CD4-positive, alpha-beta T cell treated with Interleukin-15 for 1 hour (primary cell): ENCODE measurements at places on chromosomes 4 and X.

DNA sequence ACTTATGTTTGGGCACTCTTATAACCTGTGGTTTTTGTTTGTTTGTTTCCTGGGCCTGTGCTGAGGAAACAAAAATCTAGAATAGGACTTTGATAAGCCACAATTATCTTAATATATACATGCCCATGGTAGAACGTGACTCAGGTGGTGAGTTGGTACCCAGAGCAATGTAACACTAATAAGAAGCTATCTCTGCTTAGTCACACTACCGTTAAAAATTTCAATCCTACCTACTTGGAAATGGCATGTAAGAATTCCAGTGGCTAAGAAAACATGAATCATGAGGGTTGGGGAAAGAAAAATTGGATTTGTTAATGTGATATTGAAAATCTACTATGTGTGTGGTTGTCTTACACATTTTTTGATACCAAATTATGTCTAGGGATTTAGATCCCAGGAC is 30.5 kb upstream of the ADGRG2 start:
- no peak for DNase-seq

DNA sequence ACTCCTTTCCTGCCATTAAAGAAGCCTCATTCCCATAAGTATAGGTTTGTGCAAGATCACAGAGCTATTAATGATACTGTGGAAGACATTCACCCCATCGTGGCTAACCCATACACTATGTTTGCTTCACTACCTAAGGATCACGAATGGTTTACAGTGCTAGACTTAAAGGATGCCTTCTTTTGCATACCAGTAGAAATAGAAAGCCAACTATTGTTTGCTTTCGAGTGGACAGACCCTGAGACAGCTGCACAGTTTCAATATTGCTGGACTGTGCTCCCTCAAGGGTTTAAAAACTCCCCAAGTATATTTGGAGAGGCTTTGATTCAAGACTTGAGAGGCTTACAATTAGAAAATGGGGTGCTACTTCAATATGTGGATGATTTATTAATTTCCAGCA is 16.0 kb upstream of the PAPSS1 start:
- no peak for DNase-seq

DNA sequence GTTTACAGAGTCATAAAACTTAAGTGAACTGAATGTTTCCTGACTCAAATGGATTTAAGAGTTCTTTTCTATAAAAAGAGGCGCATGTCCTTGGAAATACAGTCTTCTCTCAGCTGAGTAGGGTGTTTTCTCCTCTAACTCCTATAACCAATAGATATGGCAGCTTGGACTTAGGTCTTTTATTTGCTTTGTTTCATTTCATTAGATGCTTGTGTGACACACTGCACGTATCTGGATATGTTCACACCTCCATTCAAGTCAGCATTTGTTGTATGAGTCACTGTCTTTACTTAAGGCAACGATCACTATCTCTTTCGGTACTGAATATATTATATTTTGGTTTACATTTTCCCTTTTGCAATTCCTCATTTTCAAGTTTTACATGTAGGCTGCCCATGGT is 136.6 kb downstream of the ARSF start:
- DNase-seq: no peak

GRCh38 chr4:109629775-109630174 is 69.7 kb downstream of the MCUB start:
- no peak for DNase-seq

GRCh38 chr4:47737326-47737725 is 100.5 kb downstream of the CORIN start:
- no peak for DNase-seq

DNA sequence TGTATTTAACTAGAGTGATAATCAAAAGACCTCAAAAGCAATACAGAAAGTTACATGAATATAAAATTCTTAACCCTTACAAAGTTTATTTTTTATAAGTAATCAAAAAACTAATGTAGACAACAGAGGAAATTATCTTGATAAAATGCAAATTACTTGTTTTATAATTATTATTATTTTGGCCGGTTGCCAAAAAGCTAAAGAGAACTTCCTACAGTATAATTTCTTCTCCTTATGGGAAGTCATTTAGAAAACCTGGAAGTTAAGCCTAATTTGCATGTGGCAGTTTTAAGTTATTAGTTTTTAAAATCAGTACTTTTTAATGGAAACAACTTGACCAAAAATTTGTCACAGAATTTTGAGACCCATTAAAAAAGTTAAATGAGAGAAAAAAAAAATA is 621.3 kb upstream of the PCDH10 start:
- DNase-seq: no peak
